ENCODE measurements at places on chromosomes 5 and 9.
A peak's percentile ranks its signal among the peaks of the same experiment; 100 is the strongest.

DNA sequence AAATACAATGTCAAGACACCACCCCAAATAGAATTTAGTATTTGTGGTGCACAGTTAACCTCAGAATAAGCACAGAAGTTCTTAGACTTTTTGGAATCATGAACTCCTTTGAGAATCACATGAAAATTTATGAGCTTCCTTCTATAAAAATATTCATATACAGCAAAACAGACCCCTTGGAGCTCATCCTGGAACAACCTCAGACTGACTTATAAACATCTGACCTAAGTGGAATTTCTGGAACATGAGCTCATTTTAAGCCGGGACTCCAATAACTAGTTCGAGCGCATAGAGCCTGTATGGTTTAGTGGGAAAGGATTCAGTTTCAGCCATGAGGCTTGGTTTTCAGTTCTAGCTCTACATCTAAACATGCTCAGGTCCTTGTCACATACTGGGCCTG is 192.3 kb downstream of the DEPDC1B start:
- no peak for DNase-seq

GRCh38 chr5:140165101-140165922 is 9.7 kb upstream of the CYSTM1 start:
- DNase-seq: peak; percentile 37

GRCh38 chr9:129850821-129851550 is 15.7 kb downstream of the USP20 start:
- DNase-seq: no peak

DNA sequence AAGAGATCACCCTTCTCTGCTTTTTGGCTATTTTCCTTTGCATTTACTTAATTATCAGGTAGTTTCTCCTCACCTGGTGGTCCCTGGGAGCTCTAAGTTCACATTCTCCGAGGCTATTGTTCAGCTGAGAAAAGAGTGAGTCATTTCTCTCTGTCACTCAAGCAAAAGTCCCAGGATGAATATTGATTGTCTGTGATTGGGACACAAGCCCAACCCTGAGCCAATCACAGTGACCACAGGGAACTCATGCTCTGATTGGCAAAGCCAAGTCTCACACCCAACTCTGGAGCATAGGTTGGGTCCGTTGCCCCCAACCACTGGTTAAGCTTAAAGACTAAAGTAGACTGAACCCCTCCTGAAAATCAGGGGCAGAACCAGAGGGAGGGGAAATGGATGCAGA is 27.8 kb upstream of the FAT2 start:
- no peak for DNase-seq

DNA sequence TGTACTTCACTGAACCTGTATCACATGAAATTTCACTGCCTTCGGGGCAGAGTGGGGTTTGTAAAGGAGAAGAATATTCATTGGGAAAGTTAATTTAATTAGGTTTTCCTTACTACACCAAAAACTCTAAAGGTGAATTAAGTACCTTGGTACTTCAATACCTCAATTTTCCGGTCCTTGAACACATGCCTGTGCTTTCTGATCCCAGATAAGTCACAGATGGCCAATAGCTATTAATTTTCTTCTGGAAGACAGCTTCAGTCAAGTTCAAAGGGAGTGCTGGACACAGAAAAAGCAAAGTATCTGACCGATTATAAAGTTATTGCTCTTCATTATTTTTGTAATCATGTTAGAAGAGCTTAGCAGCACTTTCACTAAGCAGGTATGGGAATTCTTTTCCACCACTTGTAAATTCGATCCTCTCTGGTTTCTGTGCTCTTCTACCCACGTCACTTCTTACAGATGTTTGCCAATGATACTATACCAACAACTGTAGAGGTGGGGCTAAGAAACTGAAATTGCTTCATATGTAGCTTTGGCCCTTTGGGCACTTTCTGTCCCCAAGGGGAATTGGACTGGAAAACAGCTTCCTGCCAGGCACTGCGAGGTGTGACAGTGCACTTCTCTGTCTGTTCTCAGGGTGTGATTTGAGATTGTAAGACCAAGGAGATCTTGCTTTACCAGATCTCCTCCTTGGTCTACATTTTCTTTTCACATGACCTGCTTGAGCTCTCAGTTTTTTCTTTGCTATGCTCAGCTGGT is 164.0 kb downstream of the CCDC192 start:
- no peak for DNase-seq

GRCh38 chr9:125985142-125985997 is 238.2 kb downstream of the PBX3 start:
- no peak for DNase-seq

DNA sequence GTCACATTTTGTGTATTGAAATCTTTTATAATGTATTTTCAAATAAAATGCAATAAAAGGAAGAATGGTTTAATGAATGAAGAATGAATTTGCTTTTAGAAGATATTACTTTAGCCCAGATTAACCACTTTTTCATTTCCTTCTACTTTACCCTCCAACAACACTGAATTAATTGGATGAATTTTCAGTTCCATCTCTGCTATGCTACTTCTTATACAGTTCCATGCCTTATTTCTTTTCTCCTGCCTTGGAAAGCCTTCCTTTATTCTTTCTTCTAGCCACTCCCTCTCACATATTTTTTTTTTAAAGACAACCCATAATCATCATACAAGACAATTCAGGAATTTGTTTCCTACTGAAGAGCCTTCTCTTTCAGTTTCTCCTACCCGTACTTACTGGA is 296.6 kb upstream of the TNC start:
- no peak for DNase-seq

DNA sequence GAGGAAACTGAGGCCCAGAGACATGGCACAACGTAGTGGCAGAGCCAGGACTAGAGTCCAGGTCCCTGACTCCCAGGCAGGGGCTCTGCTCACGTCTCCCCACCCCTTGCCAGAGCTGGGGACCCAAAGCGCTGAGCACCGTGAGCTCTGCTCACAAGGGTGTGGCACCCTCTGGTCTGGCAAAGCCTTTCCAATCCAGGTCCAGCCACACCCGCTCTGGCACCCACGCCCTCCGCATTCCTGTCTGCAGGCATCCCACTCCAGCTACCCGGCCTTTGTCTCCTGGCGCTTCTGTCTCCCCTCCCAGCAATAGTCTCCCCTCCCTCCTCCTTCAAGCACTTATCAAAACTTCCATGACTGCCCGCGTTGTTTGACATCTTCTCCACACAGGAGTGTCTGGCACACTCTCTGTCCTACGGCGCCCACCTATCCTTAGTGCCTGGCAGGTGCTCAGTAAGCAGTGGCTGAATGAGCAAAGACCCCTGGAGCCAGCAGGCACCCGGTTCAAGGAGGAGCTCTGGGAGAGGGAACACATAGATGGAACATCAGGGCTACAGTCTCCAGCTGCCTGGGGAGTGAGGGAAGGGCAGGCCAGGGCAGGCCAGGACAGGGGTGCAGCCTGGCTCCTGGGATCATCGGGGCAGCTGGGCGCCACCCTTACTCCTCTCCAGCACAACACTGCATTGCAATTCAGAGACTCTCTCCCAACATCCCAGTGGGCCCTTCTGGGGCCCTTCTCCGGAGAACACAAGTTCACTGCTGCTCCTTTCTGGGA is 12.0 kb downstream of the HIGD2A start:
- no peak for DNase-seq

- DNase-seq: peak; percentile 40
Observed at GRCh38 chr5:10635257-10635866, 71.5 kb downstream of the ANKRD33B start.

GRCh38 chr5:170469414-170469813 is 34.4 kb upstream of the KCNIP1 start:
- DNase-seq: no peak

DNA sequence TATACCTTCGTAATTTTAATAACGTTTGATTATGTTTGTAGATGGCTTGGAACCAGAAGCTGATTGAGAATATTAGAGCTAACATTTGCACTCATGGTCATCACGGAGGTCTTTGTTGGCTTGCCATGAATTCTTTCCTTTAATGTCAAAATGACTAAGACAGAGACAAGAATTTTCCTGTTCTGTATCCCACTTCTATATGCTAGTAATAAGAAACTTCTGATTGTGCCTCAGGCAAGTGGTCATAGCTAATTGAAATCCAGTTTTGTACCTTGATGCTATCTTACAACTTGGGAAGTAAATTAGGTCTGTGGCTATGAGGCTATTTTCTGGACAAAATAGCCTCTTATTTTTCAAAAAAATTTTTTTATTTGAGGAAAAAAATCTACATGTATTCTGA is 167.6 kb downstream of the RANBP17 start:
- no peak for DNase-seq

- DNase-seq: no peak
Observed at GRCh38 chr9:16221822-16222547, 648.5 kb downstream of the BNC2 start.

GRCh38 chr9:130543859-130544258 is 35.5 kb upstream of the FUBP3 start:
- DNase-seq: no peak

DNA sequence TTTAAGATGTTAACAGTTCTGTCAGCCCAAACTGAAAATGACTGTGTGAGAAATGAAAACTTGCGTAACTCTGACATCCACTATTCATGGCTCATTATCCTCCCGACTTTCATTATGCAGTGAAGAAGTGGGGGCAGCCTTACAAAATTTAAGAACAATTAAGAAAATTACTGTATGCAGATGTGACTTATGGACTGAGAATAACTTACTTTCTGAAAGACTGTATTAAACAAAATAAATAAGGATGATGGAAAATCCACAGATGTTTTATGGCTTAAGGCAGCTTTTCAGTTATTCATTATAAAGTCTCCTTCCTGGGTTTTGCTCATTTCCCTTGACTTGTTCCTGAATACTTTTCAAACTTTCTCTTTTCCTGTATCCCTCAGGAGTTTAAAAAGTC is 55.2 kb downstream of the GRIN3A start:
- no peak for DNase-seq

DNA sequence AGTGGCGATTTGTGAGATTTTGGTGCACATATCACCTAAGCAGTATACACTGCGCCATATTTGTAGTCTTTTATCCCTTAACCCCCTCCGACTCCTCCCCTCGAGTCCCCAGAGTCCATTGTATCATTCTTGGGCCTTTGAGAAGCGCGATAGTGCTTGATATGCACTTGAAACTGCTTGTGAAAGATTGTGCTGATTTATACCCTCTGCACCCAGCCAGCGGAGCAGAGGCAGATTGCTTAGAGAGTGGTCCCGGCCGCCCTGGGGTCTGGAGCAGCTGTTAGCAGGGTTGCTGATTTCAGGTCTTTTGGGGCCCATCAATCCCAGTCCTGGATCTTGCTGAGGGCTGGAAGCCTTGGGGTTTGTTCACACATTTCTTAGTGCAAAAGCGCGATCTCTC is 13.0 kb upstream of the FAM240B start:
- no peak for DNase-seq

- DNase-seq: no peak
Observed at GRCh38 chr9:22079873-22080341, 70.8 kb upstream of the CDKN2B start.

- no peak for DNase-seq
Observed at GRCh38 chr5:145161391-145161790, 673.8 kb downstream of the PRELID2 start.

GRCh38 chr5:96321345-96321744 is 111.7 kb downstream of the PCSK1 start:
- DNase-seq: no peak

GRCh38 chr9:125904155-125904851 is 157.1 kb downstream of the PBX3 start:
- DNase-seq: peak; percentile 35

- no peak for DNase-seq
Observed at GRCh38 chr9:74066128-74066527, 431.0 kb upstream of the RORB start.

Data from hematopoietic multipotent progenitor cell treated with erythropoietin and hydrocortisone succinate and interleukin-3 and kit ligand, for 6 days (in vitro differentiated cells).